ENCODE measurements at places on chromosomes 4 and X.

- DNase-seq = no peak
These were observed 34.0 kb downstream of the STARD8 start for GRCh38 chrX:68681443-68681941.

DNA sequence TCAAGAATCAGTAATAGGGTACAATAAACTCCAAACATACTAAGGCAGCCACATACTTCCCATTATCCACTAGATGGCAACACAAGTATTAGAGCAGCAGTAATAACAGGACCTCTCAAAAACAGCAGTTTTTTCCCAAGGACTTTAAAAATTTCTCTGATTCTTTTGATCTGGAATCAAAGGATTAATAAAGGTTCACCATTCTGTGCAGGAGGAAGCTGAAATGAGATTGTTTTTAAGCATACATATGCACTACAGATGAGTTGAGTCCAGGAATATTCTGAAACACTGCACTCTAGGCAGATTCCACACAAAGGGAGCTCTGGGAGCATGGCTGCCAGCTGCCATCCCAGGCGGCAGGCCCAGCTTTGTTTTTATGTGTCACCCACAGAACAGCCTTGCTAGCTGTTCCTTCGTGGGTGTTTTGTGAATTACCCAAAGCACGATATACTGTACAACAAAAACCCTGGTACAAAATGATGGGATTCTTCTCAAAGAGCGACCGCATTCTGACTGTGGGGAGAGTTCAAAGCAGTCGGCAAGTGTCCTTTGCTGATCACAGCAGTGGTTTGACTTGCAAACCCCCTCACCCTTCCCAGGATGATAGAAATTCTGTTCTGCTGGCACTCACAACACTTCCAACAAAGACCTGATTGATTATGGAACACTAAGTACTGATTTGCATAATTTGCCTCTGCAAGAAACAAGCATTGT, 61.0 kb downstream of the STX18 start:
- no peak for DNase-seq

DNA sequence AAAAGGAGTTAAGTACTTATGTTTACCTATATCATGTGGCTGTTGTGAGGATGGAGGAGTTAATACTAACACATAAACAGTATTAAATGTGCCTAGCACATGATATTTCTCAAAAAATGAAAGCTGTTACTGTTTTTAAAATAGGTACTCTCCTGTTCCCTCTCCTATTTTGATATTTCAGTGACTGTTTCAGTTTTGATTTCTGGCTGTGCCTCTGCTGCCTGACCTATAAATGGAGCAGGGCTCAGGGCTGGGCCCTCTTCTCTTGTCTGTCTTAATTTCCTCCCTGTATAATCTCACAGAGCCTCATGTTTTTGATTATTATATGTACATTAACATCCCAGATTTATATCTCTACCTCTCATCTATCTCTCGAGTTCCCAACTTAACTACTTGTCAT, 93.3 kb downstream of the UGT8 start:
- no peak for DNase-seq

GRCh38 chr4:173182403-173182802, 13.8 kb downstream of the GALNT7 start:
- no peak for DNase-seq

GRCh38 chr4:40626183-40626990, 3.3 kb downstream of the RBM47 start:
- DNase-seq = no peak

DNA sequence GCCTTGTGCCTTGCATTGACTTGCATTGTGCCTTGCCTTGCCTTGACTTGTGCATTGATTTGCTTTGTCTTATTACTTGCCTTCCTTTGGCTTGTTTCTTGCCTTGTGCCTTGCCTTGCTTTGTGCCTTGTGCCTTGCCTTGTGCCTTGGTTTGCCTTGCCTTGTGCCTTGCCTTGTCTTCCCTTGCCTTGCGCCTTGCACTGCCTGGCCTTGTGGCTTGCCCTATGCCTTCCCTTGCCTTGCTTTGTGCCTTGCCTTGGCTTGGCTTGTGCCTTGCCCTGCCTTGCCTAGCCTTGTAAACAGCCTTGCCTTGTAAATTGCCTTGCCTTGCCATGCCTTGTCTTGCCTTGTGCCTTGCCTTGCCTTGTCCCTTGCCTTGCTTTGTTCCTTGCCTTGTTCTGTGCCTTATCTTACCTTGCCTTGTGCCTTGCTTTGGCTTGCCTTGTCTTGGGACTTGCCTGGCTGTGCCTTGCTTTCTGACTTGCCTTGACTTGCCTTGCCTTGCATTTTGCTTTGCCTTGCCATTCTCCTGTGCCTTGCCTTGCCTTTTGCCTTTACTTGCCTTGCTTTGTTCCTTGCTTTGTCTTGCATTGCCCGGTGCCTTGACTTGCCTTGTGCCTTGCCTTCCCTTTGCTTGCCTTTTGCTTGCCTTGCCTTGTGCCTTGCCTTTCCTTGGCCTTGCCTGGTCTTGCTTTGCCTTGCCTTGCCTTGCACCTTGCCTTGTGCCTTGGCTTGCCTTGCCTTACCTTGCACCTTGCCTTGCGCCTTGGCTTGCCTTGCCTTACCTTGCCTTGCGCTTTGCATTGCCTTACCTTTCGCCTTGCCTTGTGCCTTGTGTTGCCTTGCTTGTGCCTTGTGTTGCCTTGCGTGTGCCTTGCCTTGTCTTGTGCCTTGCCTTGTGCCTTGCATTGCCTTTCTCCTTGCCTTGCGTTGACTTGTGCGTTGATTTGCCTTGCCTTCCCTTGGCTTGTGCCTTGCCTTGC, 97.5 kb downstream of the TAB3 start:
- no peak for DNase-seq

GRCh38 chr4:168637872-168638756, 141.3 kb downstream of the PALLD start:
- no peak for DNase-seq

GRCh38 chr4:6873291-6873690, 36.3 kb upstream of the TBC1D14 start:
- no peak for DNase-seq

GRCh38 chrX:33840176-33840575, 291.9 kb downstream of the FAM47A start:
- DNase-seq = no peak

DNA sequence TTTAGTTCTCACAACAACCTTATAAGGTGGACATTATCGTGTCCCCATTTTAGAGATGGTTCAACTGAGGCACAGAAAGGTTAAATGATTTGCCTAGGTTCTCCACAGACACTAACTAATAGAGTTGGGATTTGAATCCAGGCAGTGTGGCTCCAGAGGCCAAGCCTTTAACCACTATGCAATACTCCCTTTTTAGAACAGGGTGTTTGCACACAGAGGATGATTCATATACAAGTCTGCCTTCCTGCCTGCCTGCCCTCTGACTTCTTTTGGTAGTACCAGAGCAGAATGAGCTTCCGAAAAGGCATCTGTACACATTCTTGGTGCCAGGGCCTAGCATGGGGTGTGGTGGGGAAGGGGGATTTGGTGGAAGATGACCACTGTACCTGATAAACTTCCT, 150.8 kb upstream of the ARHGEF9 start:
- DNase-seq = no peak

- no peak for DNase-seq
These were observed 751 bp upstream of the RGS12 start for GRCh38 chr4:3291969-3292570.

DNA sequence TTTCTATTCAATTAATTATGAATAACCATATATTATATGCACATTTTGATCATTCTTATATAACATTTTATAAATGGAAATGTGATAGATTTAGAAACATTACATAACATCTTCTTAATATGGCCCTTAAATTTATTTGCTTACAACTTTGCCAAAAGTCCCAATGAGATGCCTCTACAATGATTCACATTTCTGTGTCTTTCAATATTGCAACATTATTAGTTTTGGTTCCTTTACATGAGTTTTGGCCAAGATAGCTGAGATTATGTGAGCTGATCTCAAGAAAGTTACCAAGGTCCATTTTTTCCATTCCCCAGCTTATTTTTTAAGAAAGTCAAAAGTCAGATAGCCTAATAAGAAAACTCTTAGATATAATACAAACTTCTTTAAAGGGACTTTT, 361.2 kb downstream of the PCDH7 start:
- no peak for DNase-seq

DNA sequence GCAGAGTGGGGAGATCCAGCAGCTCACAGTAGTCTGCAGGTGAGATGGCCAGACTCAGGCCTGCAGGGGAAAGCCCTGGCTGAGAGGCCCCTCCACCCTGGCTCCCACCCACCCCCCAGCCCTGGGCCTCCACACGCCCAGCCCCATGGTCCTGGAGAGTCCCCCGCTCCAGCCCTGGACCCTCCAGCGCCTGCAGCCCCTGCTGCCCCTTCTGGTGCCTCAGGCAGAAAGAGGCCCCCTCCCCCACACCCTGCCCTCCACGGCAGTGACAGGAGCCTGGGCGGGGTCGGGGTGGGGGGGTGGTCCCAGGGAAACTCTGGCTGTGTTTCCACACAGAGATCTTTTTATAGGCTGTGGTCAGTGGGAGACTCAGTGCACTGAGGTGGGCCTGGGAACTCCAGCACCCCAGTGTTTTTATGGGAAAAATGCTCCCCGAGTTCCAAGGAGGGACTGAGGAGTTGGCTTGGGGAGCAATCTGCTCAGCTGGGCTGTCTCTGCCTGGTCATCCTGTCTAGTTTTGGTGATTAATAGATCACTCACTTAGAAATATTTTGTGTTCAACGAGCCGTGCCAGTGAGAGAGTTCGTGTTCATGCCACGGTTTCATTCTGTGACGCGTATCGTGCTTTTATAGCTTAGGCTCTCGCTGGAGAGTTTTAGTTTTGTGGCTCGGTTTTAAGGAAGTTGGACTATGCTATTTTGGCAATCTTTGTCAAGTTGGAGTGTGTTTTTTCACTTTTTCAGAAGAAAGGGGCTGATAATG, 53.1 kb upstream of the HGFAC start:
- no peak for DNase-seq

- DNase-seq = no peak
These were observed 464.5 kb downstream of the BCOR start for GRCh38 chrX:39633293-39633692.

GRCh38 chr4:156137679-156138473, 184.2 kb upstream of the CTSO start:
- no peak for DNase-seq

- no peak for DNase-seq
These were observed 149.8 kb downstream of the CHM start for GRCh38 chrX:85897362-85898126.

- DNase-seq = no peak
These were observed 23.3 kb downstream of the F8A3 start for GRCh38 chrX:155434906-155435743.

DNA sequence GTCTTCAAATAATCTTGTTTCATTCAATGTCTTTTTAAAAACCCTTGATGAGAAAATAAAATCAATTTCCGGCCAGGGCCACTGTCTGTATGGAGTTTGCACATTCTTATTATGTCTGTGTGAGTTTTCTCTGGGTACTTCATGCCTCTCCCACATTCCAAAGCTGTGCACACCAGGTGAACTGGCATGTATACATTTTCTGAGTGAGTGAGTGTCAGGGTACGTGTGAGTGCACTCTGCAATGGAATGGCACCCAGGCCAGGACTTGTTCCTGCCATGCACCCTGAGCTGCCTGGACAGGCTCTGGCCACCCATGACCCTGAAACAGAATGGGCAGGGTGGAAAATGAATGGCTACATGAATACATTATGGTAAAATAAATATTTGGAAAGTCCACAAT, 61.3 kb downstream of the UBE2NL start:
- no peak for DNase-seq

DNA sequence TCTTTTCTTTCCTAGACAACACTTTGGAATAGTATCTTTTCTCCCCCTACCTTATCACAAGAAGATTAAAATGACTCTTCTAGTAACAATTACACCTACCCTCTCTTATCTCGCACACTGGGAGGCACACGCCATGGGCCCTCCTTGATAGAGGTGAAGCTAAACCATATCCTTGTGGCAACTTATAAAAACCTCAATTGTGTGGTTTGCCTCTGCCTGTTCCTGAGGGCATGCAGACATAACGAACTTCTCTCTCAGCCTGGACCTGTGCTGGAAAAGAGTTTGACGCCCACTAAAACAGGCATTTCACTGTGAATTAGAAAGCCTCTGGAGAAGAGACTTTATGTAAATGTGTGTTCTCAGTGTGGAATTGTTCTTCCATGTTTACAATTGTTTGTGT, 141.2 kb downstream of the NDST3 start:
- DNase-seq = no peak

DNA sequence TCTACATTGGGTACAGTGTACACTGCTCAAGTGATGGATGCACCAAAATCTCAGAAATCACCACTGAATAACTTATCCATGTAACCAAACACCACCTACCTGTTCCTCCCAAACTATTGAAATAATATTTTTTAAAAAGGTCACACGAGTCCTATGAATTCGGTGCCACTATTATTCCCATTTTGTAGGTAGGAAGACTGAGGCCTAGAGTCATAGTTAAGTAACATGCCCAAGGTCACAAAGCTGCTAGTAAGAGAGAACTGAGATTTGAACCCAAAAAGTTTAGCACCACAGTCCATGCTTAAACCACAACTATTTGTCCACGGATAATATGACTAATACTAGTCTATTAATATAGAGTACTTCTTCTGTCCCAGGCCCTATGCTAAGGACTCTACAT, 2.7 kb downstream of the ARHGEF6 start:
- no peak for DNase-seq

DNA sequence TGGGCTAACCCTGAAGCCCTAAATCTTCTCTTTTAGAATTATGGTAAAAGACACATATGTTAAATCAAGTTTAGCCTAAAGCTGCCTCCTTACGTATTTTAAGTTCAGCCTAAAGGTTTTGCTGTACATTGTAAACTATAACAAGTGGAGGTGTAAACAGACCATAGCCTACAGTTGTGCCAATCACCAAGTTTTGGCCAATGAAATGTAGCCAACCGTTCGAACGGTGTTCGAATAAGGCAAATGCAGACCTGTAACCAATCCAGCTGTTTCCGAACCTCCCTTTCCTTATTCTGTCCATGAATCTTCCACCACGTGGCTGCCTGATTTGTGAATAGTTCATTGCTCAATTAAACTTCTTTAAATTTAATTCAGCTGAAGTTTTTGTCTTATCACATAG, 52.1 kb upstream of the TBC1D9 start:
- DNase-seq = no peak

DNA sequence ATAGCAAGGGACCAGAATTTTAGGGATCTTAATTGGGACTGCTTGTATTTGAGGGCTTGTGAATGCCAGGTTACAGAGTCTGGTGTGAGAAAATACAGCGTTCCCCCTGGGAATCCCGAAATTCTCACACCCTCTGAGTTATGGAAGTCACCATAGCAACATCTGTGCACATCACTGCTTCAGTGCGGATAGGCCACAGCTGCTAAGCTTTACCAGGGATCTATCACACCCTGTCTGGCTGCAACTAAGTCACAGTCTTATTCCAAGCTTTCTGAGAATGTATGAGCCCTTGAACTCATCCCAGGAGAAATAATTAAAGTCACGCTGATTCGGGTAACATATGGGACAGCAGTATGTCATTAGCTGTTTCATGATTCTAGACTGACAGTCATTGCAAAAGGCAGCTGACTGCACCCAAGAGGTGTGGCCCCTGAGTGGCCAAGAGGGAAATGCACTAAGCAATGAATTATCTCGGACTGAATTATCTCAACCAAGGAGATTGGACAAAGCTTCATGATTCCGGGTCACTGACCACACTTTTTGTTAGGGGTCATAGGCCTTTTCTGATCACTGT, 46.7 kb upstream of the BTC start:
- no peak for DNase-seq

- DNase-seq = no peak
These were observed 50.5 kb upstream of the CD99 start for GRCh38 chrX:2640436-2641150.
